Stimulated activated CD8-positive, alpha-beta memory T cell treated with anti-CD3 and anti-CD28 coated beads, Interleukin-15, amount 100 ng/mL, for 4 hours (primary cell): ENCODE measurements at places on chromosomes 6 and 20.

DNA sequence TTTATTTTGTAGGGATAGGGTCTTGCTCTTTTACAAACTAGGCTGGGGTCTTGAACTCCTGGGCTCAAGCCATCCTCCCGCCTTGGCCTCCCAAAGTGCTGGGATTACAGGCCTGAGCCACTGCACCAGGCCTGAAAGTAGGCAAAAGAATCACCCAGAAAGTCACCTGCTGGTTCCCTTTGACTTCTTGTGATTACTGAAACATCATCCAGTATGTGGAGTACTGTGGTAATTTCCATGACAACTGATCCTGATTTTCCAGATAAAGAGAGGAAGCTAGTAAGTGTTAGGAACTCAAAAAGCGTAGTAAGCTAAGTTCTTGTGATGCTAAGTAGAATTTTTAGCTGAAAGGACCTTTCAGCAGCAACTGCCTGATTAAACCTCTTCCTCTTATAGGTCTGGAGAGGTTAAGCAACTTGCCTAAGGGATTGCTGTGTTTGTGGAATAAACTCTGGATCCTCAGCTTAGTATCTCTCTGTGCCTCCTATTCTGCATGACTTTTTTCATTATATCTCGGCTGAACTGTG, 16.8 kb downstream of the RALY start:
- DNase-seq = no peak

DNA sequence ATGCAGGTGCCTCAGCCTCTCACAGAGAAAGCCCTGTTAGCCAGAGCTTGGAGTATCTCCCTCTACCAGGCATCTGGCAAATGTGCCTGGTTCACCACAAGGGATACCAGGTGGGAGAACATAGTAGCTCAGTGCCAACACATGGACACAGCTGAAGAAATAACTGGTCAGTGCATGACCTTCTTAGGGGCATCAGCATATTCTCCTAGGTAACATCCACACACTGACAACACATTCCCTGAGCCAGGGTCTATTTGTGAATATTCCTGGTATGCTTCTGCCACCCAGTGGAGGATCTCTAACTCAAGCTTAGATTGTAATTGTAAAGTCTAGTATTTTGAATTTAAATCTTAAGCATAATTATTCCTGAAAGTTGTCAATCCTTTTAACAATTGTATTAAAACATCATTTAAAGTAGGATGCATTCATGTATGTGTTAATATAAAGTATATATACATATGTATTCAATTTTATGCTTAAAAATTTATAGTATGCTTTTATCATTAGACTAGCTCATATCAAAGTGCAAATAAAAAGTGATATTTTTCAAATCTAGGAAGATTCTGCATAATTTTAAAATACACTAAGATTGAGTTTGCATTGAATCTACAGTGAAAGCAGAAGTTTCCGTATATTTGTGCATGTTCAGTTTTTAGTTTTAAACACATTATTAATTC, 45.3 kb upstream of the COL21A1 start:
- no peak for DNase-seq

DNA sequence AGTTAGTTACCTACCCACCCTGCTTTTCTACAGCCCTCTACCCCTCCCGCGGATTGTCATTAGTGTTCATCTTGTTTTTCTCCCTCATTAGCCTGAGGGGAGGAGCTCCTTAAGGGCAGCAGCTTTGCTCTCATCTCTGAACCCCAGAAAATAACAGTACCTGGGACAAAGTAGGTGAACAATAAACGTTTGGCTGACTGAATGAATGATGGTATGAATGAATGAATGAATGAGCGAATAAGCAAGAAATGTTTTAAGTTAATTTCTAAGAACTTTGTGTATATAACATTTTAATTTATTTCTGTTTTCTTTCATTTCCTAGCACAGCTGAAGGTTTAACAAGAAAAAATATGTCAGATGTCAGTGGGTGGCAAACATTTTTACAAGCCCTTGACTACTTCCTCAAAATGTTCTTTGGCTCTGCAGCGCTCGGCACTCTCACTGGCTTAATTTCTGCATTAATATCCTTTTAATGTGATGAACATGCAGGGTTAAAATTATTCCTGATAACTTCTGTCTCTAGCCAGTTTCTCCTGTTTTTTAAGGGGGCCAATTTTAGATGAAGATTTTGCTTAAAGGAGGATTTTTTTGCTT, 50.1 kb downstream of the SLC9A8 start:
- no peak for DNase-seq

GRCh38 chr6:167136376-167136775, 13.5 kb downstream of the CCR6 start:
- no peak for DNase-seq

DNA sequence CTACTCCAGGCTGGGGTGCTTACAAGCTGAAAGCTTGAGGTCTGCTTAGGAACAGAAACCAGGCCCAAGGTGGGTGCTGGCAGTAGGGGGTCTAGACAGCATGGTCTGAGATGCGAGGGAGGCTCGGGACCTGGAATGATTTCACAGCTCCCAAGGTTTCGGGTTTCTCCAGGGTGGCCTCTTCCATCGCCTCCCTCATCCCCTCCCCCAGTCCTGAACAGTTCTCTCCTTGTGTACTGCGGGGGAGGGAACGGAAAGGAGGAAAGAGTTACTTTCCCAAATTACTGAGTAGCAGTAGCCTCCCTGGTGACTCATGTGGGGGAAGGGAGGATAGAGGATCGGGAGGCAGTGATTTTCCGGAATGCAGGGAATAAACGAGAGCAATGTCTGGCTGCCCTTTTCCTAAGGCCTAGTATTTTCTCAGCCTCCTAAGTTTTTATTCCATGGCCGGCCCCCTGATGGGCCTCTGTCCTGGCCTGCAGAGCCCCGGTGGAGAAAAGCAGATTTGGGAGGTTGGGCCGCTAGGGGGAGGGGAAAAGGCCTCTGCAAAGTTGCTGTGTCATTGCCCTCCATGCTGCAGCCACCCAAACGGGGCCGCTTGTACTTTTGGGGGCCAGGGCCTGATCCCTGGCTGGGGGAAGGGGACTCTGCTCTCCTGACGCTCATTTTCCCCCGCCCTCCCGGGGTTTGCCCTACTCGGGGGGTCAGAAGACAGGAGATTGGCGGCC, 1.5 kb downstream of the BRD2 start:
- peak; percentile 53 for DNase-seq

DNA sequence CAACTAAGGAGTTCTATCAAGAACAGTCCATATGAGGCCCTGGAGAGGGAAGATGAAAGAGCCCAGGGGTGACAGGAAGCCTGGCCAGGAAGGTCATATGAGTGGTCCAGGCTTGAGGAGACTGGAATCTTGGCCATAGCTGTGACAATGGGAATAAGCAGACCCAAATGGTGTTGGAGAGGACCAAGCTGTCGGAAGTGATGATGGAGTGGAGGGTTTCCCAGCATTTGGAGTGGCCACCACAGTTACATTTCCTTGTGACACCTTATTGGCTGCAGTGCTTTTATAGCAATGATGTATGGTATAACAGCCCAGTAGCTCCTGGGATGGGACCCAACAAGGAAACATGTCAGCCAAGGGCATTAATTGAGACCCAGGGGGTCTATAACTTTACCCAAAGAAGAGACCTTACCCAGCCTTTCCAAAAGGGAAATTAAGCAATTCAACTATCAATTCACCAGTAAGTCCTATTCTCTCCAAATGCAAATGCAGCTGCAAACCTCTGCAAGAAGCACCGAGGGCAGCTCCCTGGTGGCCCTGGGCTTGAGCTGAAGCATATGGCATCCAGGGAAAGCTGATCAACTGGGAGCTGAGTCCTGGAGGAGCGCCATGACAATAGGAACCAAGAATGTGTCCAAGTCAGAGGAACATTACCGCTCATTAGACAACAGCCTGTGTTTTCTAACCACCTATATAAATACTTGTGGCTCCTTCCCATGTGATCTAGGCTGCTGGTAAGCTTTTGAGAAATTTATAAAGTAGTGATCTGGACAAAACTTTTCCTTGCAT, 219.4 kb downstream of the SOD2 start:
- DNase-seq = no peak

DNA sequence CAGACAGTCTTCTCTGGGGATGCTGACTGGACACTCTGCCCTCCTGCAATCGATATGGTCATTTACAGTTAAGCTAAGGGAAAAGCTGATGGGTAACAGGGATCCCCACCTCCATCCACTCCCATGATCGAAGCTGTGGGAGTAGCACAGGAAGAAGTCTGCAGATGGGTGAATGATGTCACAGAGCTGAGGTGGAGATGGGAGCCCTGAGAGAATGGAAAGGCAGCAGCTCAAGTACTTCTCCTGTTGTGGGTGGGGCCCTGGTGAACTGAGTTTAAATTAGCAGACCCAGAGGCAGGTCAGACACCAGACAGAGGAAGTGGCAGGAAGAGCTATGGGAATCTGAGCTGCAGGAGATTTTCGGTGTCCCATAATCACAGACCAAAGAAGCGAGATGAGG, 29.0 kb downstream of the HDGFL1 start:
- no peak for DNase-seq

GRCh38 chr6:37966801-37967200, 147.3 kb downstream of the ZFAND3 start:
- no peak for DNase-seq

DNA sequence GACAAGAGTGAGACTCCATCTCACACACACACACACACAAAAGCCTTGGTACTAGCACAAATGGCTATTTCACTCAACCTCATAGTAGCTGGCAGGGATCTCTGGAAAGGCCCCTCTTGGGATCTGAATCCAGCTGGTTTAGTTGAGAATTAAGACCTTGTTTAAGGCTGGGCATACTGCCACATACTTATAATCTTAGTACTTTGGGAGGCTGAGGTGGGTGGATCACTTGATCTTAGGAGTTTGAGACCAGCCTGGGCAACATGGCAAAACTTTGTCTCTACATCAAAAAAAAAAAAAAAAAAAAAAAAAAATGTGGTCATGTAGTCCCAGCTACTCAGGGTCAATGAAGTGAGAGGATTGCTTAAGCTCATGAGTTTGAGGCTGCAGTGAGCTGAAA, 628.3 kb downstream of the MMUT start:
- DNase-seq = no peak

GRCh38 chr6:43904311-43905123, 134.5 kb downstream of the VEGFA start:
- DNase-seq = no peak

- DNase-seq = no peak
Observed at GRCh38 chr6:105974986-105975385, 111.2 kb upstream of the PRDM1 start.
